ENCODE measurements at places on chromosomes 12 and 14. TPM values are rescaled to one million over a fixed set of nuclear protein-coding genes. Genes with fewer than 3 reads are reported as not detected.

GLS2 gene
- total RNA-seq, result under 0.01 TPM

BDKRB2 gene
- 11.0 TPM for total RNA-seq

GTF2A1 gene
- total RNA-seq, result 46.2 TPM

SERPINA5 gene
- under 0.01 TPM for total RNA-seq

NXPH4 gene
- 4.4 TPM for total RNA-seq

GXYLT1 gene
- total RNA-seq, result 19.2 TPM

CLEC4D gene
- not detected for total RNA-seq

CFL2 gene
- total RNA-seq, result 106 TPM

PZP gene
- not detected for total RNA-seq

HOXC9 gene
- not detected for total RNA-seq

BICDL1 gene
- 0.38 TPM for total RNA-seq

SLC5A8 gene
- total RNA-seq, result not detected

GPR68 gene
- total RNA-seq, result 0.96 TPM

SALL2 gene
- total RNA-seq, result 1.2 TPM

HOTAIR gene
- total RNA-seq, result not detected

OR11H7 gene
- not detected for total RNA-seq

SLC7A8 gene
- total RNA-seq, result 1.4 TPM

CLEC4C gene
- not detected for total RNA-seq

ATG2B gene
- 18.6 TPM for total RNA-seq

FGD6 gene
- total RNA-seq, result 13.8 TPM

ERP29 gene
- 88.5 TPM for total RNA-seq

GPRC5A gene
- total RNA-seq, result 18.6 TPM

MMP19 gene
- total RNA-seq, result 2.5 TPM

FAM90A1 gene
- total RNA-seq, result 0.28 TPM

ZC2HC1C gene
- total RNA-seq, result 0.96 TPM

CCDC38 gene
- under 0.01 TPM for total RNA-seq

BHLHE41 gene
- 2.1 TPM for total RNA-seq

GNB3 gene
- 1.4 TPM for total RNA-seq

OR6C76 gene
- total RNA-seq, result not detected

DEGS2 gene
- total RNA-seq, result 0.28 TPM

GPR135 gene
- 3.1 TPM for total RNA-seq

MIP gene
- 0.19 TPM for total RNA-seq

PLEKHG7 gene
- not detected for total RNA-seq

KLRC4 gene
- not detected for total RNA-seq

CYP27B1 gene
- total RNA-seq, result 0.19 TPM

CD9 gene
- total RNA-seq, result 641 TPM

MYF6 gene
- total RNA-seq, result not detected

TMPRSS12 gene
- total RNA-seq, result not detected

SLC25A47 gene
- under 0.01 TPM for total RNA-seq

TMCC3 gene
- 1.1 TPM for total RNA-seq

LMNTD1 gene
- 0.38 TPM for total RNA-seq

CD163L1 gene
- 3.3 TPM for total RNA-seq

ASCL1 gene
- total RNA-seq, result not detected

SAMD4A gene
- total RNA-seq, result 13.6 TPM

FITM1 gene
- total RNA-seq, result not detected

ISCU gene
- 109 TPM for total RNA-seq

BCL11B gene
- total RNA-seq, result not detected

NUAK1 gene
- total RNA-seq, result 28.5 TPM

TSHR gene
- not detected for total RNA-seq

DDX51 gene
- total RNA-seq, result 5.4 TPM

Measured in regular cardiac myocyte (primary cell).